ENCODE measurements at places on chromosomes 1 and 21. TPM values are rescaled to one million over a fixed set of nuclear protein-coding genes. Genes with fewer than 3 reads are reported as not detected.

The NEK2 gene
- total RNA-seq: 24.9 TPM

The CASZ1 gene
- total RNA-seq: 6.7 TPM

The RNU1-3 gene
- total RNA-seq: under 0.01 TPM

The NTRK1 gene
- total RNA-seq: 0.08 TPM

The BRDT gene
- 0.19 TPM for total RNA-seq

The PLEKHG5 gene
- total RNA-seq: 26.4 TPM

The TEX38 gene
- total RNA-seq: not detected

The MYOG gene
- total RNA-seq: not detected

The PLA2G2D gene
- not detected for total RNA-seq

The HMGCL gene
- 13.7 TPM for total RNA-seq

The S100A9 gene
- total RNA-seq: not detected

The ZFP69 gene
- 8.2 TPM for total RNA-seq

The OPRD1 gene
- 3.6 TPM for total RNA-seq

The ANKRD34A gene
- total RNA-seq: 2.2 TPM

The ILF2 gene
- 314 TPM for total RNA-seq

The SLAMF1 gene
- total RNA-seq: not detected

The BTG2 gene
- 7.8 TPM for total RNA-seq

The SPRR3 gene
- total RNA-seq: not detected

The HOOK1 gene
- 27.6 TPM for total RNA-seq

The CGN gene
- total RNA-seq: 46.1 TPM

The APCS gene
- total RNA-seq: not detected

Data from GM23338 (cell line).